Hematopoietic multipotent progenitor cell treated with erythropoietin and hydrocortisone succinate and interleukin-3 and kit ligand, for 4 days (in vitro differentiated cells): ENCODE measurements at places on chromosomes 2 and 18.
A peak's percentile ranks its signal among the peaks of the same experiment; 100 is the strongest.

GRCh38 chr2:206850369-206850768, 85.0 kb downstream of the FASTKD2 start:
- DNase-seq: no peak

GRCh38 chr2:181574321-181574720, 82.6 kb downstream of the CERKL start:
- DNase-seq: no peak

- no peak for DNase-seq
Measured at GRCh38 chr2:207115715-207116364, 49.9 kb downstream of the KLF7 start.

DNA sequence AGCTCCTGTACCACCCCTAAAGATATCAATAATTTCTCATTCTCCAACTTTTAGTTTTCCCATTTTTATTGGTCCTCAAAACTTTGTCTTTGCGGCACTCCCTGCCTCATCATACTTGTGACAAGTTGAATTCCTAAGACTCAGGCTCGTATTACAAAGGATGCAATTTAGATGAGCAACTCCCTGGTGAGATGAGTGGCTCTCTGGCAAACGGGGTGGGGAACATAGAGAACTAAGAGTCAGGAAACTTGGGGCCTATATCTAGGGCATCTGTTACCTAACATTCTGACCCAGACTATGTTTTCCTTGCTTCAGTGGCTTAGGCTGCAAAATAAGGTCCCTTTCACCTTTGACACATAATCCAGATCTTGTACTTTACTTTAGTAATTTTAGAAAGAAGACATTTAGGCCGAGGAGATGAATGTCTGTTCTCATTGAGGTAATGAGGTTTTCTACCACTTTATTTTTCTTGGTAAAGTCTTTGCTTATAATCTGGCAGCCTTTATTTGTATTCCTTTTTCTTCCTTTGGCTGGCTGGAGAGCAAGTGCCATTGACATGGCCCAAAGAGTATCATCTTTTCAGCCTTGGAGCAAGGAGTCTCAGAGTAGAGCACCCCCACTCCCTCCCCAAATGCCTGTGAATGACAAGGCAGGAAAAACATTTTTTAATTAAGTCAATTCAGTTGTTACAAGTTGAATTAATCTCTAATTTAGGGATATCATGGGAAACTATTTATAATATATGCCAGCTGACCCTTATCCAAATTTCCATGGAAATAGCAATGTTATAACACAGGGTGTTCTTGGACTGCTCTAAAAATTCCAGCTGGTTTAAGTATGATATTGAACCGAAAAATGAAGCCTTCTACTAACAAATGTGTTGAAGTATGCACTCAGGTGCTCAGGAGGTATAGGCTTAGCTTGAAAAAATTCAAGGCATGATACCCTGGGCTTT, 15.2 kb downstream of the TSPYL6 start:
- DNase-seq: no peak

DNA sequence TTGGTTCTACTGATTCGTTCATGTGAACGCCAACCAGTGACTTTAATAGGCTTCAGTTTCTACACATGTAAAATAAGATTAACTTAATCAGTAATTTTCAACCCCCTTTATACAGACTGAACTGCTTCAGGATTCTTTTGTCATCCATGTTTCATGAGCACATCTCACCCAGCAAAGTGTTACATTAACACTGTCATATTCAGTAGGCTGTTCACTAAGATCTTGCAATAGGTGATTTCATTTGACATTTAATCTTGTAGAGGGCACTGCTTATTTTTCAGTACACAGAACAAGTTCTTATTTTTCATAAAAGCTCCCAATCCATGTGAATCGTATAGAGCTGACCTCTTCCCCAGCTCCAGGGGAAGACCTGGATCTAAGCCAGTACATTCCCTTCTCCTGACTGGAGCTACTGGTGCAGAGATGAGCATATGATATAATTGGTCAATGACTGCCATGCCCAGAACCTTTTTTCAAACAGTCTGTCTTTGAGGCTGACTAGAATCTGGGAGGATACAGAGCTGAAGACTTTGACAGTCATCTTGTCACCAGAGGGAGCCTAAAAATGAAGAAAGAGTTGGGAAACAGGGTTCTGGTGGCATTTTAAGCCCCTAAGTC, 72.2 kb upstream of the CHRNA1 start:
- DNase-seq: no peak

DNA sequence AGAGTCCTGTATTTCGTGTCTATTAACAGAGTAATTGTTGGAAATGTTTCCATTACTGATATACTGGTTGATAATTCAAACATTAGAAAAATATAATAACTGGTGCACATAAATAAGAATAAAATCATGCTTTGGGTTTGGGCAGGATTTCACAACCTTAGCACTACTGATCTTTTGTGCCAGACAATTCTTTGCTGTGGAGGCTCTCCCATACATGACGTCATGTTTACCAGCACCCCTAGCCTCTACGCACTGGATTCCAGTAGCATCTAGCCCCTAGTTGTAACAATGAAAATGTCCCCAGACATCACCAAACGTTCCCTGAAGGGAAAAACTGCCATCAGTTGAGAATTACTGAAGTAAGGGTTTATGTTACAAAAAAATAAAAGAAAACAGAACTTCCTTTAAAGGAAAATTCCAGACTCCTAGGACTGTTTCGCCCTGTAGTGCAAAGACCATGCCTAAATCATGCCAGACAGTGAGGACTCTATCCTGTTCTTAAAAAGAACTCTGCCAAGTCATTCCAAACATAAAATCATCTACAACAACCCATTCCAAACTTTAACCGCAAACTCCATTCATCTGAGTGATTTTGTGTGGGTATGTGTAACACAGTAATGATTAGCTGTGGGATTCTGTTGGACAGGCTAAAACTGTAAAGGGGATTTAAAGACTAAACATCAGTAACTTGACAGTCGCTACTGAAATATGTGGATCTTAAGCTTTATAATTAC, 313.4 kb upstream of the CCDC68 start:
- no peak for DNase-seq

GRCh38 chr2:188869550-188869949, 104.6 kb upstream of the COL3A1 start:
- DNase-seq: no peak

DNA sequence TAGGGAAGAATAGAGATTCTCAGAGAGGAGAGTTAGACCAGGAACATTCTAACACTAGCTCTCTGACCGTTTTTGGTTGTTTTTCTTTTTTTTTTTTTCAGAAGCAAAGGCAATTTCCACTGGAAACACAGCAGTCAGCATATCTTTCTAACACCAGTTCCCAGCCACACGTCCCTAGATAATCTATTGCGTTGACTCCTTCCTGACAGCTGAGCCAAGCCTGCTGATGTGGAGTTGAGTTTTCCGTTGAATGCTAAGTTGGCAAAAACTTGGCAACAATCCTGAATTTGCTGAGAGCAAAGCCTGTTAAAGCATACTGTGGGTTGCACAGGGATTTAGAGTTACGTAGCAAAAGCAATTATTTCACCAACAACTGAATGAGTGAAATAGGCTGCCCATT, 19.3 kb downstream of the GAD1 start:
- DNase-seq: peak; percentile 35

DNA sequence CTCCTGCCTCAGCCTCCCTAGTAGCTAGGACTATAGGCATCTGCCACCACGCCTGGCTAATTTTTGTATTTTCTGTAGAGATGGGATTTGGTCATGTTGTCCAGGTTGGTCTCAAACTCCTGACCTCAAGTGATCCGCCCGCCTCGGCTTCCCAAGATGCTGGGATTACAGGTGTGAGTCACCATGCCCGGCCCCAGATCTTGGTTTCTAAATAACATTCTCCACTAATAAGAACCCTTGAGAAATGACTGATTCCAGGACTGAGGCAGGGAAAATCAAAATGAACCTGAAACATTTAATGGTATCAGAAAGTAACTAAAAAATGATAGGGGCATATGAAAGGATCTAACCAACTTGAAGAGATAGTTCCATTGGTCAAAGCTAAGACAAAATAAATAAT, 34.0 kb downstream of the BMPR2 start:
- DNase-seq: no peak

DNA sequence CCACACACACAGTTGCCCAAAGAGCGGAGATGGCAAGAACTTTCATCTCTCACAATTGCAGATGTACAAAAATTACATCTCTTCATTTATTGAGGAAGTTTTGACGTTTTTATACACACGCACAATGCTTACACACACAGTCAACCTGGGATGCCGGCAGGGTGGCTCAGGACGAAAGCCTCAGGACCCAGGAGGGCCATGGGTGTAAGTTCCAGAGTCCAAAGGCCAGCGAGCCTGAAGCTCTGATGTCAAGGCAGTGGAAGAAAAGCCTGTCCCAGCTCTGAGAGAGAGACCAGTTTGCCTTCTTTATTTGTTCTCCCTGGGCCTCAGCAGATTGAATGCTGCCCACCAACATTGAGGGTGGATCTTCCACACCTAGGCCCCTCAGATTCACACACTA, 10.1 kb downstream of the AMER3 start:
- no peak for DNase-seq

- DNase-seq: no peak
Measured at GRCh38 chr18:13564579-13564978, 161.8 kb downstream of the FAM210A start.

GRCh38 chr2:53366543-53366942, 401.1 kb upstream of the CHAC2 start:
- DNase-seq: no peak

DNA sequence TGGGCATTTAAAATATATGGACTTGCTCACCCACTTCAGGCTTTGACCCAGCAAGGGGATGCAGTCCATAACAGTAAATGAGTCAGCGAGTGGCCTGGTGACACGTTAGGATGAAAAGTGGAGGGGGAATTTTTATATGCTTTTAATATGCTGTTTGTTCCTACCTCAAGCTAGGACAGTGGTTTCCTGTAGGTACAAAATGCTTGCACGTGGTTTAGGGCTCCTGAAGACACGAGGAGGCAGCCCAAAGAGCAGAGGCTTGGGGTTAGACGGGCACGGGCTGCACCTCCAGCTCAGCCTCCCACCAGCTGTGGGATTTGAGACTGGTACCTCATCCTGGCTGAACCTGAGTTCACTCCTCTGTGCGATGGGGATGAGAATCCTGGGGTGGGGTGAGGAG, 306.2 kb upstream of the CXCR4 start:
- DNase-seq: no peak

DNA sequence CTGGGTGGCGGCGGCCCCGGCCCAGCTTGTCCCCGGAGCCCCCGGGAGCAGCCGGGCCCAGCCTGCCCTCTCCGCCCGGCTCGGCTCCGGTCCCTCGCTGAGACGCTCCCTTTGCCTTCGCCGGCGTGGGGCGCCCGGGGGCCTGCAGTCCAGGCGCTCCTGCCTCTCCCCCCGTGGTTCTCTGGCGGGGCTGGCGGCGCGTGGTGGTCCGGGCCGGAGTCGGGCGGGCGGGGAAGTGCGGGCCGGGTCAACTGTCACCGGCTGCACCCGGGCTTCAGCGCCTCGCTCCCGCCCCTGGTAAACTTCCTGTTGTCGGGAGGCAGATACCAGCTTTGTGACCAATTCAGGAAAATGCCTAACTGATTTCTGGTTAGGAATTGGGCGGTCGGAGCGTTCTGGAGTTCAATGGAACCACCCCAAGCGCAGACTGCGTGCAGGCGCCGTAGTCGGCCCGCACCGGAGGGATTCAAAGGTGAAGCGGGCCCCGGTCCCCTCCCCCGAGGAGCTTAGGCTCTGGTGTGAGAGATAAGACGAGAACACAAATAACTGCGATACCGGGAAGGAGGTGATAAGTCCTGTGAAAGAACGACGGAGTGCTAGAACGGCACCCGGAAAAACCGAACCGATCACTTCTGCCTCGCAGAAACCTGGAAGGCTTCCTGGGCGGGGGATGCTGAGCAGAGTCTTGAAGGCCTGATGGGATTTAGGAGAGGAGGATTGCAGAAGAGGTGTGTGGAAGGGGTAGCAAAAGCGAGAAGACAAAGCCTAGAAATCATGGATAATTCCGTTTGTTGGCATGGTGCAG, 891 bp downstream of the CAB39 start:
- peak; percentile 93 for DNase-seq

DNA sequence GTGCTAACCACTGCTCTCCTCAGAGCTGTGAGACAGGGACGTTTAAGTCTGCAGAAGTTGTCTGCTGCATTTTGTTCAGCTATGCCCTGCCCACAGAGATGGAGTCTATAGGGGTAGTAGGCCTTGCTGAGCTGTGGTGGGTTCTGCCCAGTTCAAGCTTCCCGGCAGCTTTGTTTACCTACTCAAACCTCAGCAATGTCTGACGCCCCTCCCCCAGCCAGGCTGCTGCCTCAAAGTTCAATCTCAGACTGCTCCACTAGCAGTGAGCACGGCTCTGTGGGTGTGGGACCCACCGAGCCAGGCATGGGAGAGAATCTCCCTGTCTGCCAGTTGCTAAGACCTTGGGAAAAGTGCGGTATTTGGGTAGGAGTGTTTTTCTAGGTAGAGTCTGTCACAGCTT, 387.8 kb upstream of the SLC39A10 start:
- no peak for DNase-seq

DNA sequence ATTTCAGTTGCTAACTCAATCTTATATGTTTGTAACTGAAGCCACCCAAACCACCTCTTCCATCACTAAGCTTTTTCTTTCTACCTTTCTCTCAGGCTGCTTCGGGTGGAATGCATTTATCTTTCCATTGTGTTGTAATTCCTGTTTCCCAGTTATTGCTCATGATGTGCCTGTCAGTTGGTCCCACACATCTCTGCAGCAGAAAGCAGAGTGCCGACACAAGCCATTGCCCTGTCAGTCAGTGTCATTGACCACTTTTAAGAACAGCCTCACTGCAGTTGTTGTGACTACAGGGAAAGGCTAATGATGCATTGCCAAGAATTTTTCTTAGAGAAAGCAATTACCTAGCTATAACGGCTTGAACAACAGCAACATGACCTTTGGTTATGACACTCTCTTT, 24.8 kb upstream of the KCNJ3 start:
- no peak for DNase-seq

GRCh38 chr2:148299616-148300015, 278.7 kb downstream of the MBD5 start:
- DNase-seq: no peak

GRCh38 chr2:226364217-226364616, 435.4 kb downstream of the IRS1 start:
- DNase-seq: no peak

GRCh38 chr2:96353032-96353561, 17.5 kb downstream of the NCAPH start:
- DNase-seq: peak; percentile 59

DNA sequence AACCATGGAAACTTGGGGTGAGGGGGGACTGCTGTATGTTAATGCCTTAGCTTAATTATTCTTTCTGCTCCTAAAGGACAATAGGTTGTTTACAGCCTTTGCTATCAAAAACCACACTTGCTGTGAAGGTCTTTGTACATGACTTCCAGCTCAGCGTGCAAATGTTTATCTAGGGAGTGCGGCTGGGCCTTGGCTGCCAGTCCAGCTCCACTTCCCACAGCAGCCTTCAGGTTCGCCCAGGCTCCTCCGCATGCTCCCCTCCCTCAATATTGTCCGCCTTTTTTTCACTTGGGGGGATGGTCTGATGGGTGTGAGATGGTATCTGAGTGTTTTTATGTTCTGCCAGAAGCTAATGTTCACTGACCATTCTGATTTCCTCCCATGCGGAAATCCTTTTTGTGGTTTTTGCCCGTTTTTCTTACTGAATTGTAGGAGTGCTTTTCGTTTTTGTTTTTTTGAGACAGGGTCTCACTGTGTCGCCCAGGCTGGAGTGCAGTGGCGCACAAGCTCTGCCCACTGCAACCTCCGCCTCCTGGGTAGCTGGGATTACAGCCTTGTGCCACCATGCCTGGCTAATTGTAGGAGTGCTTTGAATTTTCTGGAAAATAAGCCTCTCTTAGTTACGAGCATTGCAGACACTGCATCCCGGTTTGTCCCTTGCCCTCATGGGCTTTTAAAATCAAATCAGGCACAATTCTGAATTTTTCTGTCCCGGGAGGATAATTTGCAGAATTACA, 28.8 kb downstream of the SH3BP4 start:
- DNase-seq: peak; percentile 69

GRCh38 chr2:127122361-127123027, 15.5 kb upstream of the BIN1 start:
- DNase-seq: no peak
